MV-4-11 (cell line): ENCODE measurements at places on chromosomes 7 and 10.

GRCh38 chr7:132683896-132684690 is 107.8 kb upstream of the PLXNA4 start:
- no peak for DNase-seq

DNA sequence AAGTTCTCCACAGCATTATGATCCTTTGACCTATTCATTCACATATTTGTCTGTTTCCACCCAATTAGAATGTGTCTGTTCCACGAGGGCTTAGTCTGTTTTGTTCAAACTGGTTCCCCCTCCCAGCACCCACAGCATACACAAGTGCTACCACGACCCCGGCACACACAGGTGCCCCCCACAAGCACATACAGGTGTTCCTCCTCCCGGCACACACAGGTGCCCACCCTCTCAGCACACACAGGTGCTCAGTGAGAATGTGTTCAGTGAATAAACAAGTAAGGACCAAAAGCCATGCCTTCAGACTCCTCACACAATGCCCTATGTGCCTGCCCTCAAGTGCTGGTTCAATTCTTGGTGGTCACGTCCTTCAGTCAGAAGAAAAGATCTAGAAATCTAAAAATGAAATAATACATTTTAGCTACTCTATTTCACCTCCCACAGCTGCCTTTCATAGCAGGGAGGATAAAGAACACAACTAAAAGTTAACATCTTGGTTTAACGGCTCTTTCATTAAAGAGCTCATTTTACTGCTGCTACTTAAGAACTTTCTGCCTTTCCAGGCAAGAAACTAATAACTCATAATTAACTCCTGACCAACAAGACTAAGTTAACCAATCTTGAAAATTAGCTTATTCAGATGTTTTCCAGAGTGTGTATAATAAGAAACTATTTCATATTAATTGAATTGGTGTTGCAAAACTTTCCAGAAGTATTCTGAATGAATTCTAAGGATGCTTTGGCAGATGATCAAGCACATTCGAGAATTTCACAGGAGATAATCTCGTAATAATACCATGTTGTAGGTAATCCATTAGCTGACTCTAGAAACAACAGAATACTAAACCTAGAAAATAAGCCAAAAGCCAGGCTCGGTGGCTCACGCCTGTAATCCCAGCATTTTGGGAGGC is 2.3 kb downstream of the DNMBP start:
- no peak for DNase-seq

DNA sequence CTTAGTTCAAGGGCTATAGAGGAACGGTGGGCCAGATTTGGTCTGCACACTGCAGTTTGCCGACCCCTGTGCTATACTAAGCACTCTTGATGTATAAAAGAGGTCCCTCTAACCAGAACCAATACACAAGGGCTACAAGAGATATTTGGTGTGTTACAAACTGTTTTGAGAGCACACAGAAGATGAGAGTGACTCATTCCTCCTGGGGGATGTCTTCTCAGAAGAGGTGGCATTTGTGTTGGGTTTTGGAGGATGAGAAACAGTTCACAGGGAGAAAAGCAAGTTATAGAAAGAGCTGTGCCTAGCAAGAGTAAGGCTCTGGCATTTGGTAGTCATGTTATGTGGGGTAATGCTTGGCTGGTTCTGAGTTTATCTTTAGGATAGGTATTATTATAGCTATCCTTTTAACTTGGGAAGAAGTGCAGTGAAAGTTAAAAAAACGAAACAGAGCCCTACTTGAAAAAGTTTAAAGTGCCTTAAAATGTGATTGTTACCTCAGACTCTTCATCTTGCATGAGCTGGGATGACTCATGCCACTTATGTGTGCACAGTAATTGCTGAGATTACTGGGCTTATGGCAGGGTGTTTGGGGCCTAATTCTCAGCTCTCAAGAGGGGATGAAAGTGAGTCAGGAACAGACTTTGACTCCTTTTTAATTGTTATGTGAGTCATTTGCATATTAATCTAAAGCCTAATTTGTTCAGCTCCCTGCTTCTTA is 160.4 kb downstream of the KIF20B start:
- peak; percentile 78 for DNase-seq

DNA sequence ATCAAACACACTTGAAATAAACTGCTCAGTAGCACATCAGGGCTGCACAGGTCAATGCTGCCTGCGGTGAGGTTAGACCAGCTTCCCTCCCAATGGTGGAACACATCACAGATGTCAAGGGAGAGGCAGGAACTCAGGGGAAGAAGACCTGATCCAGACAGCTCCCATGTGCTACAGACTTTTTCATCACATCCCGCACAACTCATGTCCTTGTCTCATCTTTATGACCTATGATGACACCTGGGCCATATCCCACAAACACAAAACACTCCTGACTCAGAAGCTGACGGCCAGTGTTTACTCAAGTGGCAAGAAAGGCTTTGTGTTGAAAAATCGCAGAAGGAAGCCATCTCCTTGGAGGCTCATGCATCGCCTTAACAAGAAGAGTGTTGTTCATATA is 91.6 kb downstream of the HTR5A start:
- DNase-seq, result no peak

- peak; percentile 77 for DNase-seq
Observed at GRCh38 chr7:29105752-29106668, 40.3 kb downstream of the CPVL start.

- no peak for DNase-seq
Observed at GRCh38 chr10:67140641-67141040, 214.8 kb downstream of the LRRTM3 start.

DNA sequence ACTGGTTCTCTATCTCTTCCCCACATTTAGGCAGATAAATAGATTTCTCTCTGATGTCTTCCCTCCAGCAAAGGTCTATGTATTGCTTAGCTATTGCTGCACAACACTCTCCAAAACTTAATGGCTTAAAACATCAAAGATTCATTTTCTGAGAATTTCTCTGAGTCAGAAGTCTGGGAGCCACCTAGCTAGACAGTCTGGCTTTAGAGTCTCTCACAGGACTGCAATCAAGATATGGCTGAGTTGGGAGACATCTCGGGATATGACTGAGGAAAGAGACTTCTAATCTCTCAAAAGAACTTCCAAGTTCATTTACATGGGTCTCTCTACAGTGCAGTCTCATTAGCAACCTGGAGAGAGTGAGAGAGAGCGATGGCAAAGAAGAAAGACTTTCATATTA is 553.6 kb upstream of the GHITM start:
- DNase-seq, result no peak

DNA sequence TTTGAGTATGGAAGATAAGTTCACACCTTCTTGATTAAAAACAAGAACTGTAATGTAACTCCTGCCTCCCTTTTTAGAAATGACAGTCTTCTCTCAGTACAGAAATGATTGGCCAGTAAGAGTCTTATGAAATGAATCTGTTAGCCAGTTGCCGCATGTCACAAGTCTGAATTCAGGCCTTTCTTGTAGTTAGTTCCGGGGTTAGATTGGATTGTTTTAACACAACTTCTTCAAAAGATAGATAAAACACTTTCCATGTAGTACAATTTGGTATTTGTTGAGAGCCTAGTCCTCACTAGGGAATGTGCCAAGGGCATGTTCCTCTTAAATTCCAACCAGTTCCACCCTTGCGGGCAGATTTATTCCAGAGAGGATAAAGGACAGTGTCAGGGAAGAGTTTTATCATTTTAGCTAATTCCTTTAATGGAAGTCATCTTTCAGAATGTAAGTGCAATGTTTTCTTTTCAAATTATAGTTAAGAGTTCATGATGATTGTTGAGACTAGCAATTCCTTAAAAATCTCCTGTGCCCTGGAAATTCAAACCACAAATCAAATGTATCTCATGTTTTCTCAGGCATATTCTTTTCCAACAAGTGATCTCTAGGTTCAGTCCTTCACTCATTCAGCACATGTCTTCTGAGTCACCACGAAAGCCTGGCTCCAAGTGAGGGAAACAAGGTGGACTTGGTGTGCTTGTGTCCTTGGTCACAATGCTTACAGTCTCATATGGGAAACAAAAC is 4.1 kb downstream of the FHIP2A start:
- no peak for DNase-seq

DNA sequence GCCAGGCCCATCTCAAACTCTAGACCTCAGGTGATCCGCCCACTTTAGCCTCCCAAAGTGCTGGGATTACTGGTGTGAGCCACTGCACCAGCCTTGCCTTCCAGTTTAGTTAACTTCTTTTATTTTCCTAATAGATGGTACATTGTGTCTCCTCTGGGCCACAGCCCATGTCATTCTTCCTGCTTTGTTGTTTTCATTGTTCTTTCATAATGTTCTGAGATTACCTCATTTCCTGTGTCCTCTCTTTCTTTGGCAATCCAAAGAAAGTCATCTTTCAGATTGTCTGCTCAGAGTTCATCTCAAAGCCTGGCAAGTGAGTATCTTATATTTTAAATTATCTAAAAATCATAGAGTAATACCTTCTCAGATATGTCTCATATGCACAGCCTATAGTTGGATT is at the start of gene OLAH:
Gene OLAH (plus strand): TSS at position 270 of the 400 bp plus-strand sequence. CDS start 3,346 bp downstream, outside the sequence.
- DNase-seq, result peak; percentile 60

DNA sequence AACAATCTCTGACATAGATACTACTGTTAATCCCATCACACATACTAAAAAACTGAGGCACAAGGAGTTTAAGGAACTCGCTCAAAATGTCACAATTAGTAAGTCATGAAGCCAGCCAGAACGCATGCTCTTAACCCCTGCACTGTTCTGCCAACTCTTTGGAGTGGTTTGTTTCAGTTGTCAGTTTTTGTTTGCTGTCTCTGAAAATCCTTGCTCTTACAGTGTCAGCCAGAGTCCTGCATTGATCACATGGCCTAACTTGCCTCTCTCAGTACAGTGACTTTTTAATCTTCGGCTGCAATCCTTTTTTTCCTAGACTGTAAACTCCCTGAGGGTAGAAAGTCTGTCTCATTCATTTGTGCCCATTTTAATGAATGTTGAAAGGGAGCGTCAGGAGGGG is 753.8 kb downstream of the AUTS2 start:
- DNase-seq, result no peak

DNA sequence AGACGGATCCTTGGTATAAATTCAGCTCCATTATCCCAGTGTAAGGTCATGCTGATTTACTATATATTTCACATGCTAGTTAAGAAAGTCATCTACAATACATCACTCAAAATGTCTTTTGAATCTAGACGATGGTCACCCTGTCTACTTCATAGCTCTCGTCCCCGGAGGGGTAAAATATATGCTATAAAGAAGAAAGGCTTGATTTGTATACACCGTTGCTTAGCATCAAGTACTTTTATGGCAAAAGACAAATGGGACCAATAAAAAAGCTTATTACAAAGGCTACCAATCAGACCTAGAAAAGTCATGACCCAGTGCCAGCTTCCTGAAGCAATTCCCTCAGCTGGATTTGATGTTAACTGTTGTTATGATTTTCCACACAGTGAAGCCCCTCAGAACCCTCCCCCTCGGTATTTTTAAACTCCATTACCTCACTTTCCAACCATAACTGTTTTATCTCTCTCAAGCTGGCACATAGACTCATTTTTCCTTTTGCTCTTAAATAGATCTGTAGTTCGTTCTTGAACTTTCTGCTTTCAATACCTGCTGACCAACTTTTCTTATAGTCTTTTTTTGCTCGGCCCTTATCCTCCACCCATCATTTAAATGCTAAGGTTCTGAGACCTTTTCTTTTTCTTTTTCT is 104.9 kb downstream of the DOCK4 start:
- no peak for DNase-seq

- DNase-seq, result no peak
Observed at GRCh38 chr10:61775111-61775510, 112.4 kb downstream of the CABCOCO1 start.

DNA sequence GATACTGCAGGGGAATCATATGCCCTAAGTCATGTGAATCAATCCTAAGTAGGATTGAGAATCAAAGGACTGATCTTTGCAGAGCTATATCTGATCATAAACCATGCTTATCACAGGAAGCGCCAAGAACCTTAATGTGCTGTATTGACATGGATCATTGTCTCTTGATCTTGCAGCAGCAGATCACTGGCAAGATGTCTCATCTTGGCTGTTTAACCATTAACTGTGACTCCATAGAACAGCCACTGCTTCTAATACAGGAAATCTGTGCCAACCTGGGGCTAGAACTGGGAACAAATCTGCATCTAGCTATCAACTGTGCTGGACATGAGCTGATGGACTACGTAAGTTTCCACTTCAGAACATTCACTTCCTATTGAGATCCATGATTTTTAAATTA is 21.6 kb downstream of the ENO4 start:
- no peak for DNase-seq

DNA sequence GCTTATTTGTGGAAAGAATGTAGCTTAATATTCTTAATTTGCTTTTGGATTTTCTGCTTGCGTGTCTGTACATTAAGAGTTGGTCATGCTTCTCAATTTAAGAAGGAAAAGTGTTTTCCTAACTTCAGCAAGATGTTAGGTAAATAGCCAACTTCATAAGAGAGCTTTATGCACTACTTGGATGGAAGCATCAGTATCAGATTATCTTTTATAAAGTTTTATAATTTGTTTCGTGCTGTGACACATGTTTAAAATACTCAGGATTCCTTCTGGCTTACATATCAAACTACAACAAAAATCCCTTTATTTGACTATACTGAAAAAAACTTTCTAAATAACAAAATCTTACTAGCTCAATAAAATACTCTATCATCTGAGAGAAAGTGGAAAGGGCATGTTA is 34.8 kb upstream of the AGR2 start:
- DNase-seq, result no peak

- DNase-seq, result no peak
Observed at GRCh38 chr10:99698504-99699080, 33.3 kb downstream of the COX15 start.

DNA sequence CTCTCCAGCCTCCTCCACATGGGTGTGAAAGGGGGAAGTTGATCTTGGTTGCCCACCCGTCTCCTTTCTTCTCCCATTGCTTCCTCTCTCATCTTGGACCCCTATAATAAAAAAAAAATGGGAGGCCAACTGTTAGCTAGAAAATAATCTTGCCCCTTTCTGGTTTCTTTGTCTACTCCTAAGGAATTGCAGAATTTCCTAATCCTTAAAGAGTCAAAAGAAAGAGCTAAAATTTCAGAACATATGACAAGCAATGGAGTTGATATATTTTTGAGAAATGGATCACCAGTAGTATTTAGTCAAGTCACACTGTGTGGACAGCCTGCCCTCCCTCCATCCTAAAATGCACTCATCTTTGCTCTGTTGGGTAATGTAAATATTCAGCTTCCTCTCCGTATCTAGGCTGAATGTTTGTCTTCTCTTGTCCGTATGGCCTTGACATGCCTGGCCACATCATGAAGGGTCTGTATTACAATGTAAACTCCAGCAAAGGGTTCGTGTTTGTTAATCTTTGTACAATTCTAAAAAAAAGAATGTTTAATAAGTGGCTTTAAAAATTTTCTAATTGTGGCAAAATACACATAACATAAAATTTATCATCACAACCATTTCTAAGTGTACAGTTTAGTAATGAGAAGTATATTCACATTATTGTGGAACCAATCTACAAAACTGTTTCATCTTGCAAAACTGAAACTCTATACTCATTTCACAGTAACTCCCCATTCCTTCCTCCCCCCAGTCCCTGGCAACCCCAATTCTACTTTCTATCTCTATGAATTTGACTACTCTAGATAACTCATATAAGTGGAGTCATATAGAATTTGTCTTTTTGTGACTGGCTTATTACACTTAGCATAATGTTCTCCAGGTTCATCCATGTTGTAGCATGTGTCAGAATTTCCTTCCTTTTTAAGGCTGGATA is 71.5 kb downstream of the ZNF92 start:
- DNase-seq, result no peak
